ENCODE measurements at places on chromosomes 6 and 20.

DNA sequence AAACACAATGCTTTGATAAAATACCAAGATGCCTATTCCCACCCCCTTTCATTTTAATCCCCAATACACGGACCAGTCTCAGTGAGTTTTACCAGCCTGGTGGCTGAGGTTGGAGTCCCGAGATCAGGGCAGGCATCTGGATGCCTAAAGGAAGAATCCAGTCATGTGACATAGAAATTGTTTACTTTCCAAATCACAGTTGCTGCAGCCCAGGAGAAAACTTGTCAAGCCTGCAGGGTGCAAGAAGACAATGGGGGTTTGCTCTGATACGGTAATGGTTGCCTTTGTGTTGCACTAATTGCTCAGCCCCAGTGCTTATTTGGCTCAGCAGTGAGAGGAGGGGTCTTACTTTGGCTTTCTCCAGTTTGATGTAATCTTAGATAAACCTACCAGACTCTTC lies 308.5 kb upstream of the POU3F2 start:
- no peak for DNase-seq

DNA sequence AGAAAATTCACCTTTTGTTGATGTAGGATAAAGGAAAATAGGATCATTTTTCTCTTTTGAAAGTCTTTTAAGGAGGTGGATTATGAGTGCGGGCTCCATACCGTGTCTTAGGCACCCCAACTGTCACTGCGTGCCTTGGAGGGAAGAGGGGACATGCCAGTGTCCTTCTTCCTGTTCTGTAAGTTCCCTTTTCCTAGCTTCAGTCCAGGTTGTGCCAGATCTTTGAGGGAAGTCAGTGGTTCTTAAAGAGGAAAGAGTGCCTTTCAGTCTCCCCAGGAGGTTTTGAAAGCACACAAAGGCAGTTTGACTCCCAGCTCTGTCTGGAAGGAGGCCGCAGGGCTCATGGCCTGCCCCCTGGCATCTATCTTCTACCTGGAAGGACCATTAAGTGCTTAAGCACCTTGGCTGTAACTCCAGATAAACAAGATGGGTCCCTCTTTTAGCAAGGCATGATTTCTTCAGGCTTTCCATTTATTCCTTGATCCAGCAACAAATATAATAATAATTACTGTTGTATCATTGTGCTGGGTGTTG lies 13.0 kb downstream of the EFCAB8 start:
- DNase-seq = no peak

- DNase-seq = no peak
Observed at GRCh38 chr6:41663568-41663967, 25.3 kb downstream of the MDFI start.

DNA sequence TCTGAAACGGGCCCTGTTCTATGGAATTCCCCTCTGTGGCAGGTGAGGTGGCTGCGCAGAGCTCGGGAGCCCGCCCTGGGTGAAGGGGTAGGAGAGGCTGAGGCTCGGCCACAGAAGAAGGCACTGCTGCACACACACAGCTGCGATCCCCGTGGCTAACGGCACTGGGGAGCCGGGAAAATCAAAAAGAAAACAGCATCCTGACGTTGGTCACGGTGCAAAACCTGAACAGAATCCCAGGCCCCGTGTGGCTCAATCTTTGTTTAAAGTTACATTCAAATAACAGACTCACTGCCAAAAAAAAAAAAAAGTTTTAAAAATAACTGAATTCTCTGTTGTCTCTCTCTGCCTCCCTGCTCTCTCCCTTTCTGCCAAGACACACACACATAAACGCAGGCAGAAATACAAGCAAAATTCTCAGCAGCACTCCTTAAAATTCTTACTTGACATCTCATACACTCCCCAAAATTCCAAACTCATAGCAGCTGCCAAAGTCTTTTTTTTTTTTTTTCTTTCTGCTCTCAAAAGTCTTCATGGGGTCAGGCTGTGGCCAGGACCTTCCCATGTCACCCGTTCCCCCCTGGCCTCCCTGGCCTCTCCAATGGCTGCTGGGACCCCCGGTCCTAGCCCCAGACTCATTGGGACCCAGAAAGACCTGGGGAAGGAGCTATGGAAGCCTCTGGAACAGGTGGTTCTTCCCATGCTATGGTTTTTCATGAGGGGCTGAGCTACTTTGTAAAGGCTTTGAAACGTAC lies 248.8 kb downstream of the TTLL2 start:
- no peak for DNase-seq

GRCh38 chr6:99297006-99297405 lies 52.5 kb downstream of the FAXC start:
- no peak for DNase-seq

GRCh38 chr20:44714102-44714700 lies 968 bp upstream of the CCN5 start:
- DNase-seq = no peak

- DNase-seq = no peak
Observed at GRCh38 chr20:15339264-15339663, 1001.9 kb upstream of the FLRT3 start.

DNA sequence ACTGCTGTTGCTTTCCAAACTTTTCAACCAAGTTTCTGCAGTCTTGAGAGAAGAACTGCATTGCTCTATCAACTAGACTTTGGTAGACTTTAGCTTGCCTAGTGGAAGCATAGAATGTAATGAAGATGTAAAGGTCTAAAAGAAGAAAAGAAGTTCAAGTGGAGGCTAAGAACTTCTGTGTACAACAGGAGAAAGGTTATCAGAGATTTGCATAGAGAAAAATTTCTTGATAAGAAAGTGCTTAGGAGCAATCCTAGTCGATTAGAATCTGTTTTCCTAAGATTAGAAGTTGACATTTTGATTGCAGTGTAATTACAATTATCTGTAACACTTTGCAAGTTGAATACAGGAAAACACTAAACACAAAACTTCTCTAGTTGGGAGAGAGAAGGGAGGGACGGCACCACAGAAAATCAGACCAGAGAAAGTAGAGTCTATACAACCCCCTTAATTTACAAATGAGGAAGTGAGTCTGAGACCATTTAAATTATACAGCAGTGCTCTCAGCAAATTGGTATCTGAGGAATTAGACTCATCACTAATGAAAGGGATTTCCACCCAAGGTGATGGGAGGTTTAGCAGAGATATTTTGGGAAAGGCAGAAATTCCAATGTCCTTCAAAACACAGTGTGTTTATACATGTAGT lies 194.3 kb upstream of the MARCKS start:
- DNase-seq = no peak

DNA sequence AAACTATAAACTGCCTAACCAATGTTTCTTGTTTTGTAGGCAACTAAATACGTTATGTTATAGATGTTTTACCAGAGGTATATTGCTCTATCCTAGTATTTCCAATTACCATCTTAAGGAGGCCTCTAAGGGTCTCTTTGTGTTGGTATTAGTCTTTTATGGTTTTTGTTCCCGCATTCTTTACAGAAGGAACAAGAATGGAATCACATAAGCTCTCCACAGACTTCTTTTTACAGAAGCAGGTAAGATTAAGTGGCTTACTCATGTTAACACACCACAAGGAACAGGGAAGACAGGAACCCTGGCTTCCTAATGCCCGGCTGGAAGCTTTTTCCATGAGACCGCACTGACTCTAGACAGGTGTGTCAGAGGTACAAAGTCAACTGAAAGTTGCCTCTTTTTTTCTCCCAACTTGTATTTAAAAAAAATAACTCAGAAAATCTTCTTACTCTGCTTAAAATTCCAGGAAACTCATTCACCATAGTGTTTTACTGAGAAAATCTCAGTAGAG lies 55.1 kb downstream of the FKBP5 start:
- no peak for DNase-seq

DNA sequence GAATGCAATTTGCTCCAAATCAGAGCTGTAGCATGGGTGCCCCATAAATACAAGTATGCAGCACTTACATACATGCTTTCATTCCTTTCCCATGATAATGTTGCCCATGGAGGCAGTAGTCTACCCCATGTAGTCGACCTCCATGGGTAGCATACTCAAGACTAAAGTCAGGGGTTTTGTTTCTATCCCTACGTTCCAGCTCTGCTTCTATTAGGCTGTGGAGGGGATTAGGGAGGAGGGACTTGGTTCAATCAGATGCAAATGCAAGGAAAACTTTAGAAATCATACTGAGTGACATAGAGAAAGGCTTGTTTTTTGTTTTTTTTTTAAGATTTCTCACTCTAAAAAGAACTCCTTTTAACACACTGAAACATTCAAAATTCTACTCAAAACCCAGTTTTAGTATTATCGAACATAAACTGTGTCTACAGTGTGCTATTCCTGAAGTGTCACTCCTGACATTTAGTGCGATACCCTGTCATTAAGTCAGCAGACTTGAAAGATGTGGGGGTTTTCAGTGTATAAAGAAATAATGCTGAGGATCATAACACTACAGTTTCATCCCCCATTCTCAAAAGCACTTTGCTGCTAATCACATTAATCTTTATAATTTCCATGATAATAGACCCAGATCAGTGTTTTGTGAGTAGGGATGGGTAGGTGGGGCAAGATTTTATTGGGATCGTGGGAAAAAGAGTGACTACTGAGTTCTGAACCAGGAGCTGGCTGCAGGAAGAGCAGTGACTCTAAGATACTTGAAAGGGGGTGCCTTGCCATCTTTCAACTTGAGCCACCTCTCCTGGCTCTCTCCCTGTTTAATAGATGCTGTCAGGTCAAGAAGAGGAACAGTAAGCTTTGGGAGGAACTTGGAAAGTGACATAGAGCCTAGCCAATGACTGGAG lies 40.4 kb upstream of the SCML4 start:
- no peak for DNase-seq

DNA sequence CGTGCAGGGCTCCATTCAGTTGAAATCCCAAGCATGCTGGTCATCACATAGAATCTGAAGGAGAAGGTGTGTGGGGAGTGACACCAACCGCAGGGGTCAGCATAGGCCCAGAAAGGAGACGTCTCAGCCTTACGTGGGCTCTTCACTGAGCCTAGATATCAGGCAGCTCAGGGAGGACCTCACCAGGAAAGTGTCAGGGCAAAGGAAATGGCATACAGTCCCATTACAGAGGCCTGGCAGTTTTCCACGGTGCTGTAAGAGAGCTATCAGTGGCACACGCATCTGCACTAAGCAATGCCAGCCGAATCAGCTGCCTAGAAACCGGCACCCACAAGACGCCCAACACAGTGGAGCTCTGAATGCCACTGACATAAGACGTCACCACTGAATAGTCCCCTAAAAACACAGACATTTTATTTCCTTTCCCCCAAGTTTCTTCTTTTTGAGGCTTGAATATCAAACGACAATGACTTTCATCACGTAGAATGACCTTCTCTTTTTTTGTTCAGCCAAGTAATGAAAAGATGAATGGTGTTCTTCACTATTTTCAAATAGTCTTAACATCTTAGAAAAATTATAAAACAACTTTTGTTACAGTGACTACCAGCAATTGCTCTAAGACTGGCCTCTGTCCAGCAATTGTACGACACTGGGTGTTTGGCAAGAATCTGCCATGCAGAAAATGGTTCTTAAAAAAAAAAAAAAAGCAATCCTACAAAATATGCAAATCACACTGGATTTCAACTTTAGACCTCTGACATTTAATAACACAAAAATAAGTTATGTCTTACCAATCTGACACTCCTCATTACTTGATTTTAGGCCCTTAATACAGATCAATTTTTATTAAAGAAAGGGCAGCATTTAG lies 88.9 kb upstream of the FOXQ1 start:
- no peak for DNase-seq

DNA sequence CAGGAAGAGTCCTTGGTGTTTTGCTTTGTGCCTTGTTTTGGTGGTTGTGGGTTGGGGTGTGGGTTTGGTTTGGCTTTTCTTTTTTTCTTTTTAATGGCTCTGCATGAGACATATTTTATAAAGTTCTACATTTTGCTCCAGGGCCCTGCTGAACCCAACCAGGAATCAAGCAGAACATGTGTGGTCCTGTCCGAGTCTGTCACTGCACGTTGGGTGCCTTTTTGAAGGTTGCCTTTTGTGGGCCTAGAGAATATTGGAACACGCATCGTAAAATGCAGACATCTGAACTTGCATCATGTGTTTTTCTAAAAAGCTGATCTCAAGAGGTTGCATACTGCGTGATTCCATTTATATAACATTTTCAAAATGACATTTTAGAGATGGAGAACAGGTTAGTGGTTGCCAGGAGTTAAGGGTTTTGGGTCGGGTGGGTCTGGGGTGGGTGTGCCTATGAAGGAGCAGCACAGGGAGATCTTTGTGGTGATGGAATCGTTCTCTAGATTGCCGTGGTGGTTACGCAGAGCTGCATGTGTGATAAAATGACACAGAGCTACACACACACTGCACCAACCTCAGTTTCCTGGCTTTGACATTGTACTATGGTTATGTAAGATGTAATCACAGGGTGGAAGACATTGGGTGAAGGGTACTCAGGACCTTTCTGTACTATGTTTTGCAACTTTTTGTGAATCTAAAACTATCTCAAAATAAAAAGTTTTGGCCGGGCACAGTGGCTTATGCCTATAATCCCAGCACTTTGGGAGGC lies 80.2 kb downstream of the EYA2 start:
- no peak for DNase-seq

- DNase-seq = no peak
Observed at GRCh38 chr6:166862287-166862977, 93.9 kb downstream of the RNASET2 start.

DNA sequence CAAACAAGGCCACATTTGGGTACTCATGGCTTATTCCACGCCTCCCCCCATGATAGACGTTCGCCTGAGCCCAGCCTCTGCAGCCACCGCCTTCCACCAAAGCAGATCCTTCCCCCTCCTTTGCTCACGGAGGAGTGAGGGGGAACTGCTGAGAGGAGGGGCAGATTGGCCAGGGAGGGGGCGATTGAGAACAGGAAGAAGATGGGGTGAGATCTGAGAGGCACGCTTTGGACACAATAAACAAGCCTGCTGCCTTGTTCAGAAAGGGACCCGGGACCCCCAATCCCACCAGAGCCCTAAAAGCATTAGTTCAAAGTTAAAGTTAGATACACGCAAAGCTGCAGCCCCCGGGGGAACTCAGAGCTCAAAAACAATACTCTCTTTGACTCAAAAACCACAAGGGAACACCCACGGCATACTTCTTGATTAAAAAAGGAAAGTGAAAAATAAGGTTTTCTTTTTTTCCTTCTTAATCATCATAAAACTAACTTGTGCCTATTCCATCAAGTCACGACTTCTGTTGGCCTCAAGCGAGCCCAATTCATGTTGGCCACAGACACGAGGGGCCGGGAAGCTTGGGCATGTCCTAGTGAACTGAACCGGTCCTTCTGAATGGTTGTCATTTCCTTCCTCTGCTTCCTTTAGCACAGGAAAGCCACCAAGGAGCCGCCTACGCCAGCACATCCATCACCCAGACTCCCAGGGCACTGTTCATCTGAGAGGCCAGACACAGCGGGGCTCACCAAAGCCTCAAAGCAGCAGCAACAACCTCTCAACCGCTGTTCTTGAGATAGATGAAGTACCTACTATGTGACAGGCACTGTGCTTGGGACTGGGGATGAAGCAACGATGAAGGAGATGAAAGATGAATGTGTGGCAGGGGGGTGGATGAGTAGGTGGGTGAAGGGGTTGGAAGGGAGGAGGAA lies 44.7 kb downstream of the NFATC2 start:
- DNase-seq = peak; percentile 37

- no peak for DNase-seq
Observed at GRCh38 chr6:1792989-1793388, 183.3 kb downstream of the FOXC1 start.

- no peak for DNase-seq
Observed at GRCh38 chr6:36374194-36374593, 13.3 kb downstream of the ETV7 start.

Data from bone marrow (tissue), 2 donors.